ENCODE measurements at places on chromosomes 16 and 17.

GRCh38 chr17:59832883-59833379 is 59.8 kb downstream of the TUBD1 start:
- peak; percentile 60 for DNase-seq

GRCh38 chr16:78128913-78129312 is 29.5 kb downstream of the WWOX start:
- no peak for DNase-seq

GRCh38 chr17:75602644-75603043 is 15.0 kb downstream of the MYO15B start:
- no peak for DNase-seq

GRCh38 chr16:6905601-6906000 is 427.0 kb upstream of the RBFOX1 start:
- no peak for DNase-seq

DNA sequence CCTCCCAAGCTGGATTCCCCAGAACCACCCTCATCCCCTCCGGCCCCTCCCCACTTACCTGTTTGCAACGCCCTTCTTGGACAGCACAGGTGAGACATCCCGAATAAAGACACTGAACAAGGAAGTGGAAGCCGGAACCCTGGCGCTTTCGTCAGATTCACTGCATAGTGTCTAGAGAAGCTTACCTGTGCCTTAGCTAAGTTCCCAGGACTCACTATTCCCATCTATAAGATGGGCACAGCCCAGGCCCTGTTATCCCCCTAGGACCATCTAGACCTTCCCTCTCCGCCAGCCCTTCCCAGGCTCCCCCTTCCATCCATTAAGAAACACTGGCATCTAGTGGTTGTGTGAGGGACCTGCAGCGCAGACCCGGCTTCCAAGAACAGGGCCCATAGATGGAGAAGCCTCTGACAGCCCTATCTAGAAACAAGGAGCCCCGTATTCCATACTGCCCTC is 26.9 kb upstream of the RPL38 start:
- DNase-seq = peak; percentile 65

DNA sequence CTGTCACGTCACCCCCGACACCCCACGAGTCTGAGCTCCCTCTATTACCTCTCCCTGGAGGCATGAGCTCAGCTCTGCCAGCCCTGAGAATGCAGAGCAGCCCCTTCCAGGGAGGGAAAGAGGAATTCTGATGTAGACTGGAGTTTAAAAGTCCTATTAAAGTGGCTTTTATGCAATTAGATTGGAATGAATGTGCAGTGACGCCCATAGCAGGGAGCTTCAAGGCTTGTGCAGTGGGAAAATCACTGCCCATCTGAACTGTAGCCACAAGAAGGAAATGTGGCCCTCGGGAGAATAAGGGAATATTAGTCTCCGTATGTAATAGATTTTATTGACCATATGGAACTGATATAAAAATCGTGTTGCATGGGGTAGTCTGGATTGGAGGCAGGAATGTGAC is 66.9 kb downstream of the ZNF423 start:
- peak; percentile 81 for DNase-seq

GRCh38 chr16:64203126-64203525 is 918.7 kb downstream of the CDH11 start:
- DNase-seq = no peak

DNA sequence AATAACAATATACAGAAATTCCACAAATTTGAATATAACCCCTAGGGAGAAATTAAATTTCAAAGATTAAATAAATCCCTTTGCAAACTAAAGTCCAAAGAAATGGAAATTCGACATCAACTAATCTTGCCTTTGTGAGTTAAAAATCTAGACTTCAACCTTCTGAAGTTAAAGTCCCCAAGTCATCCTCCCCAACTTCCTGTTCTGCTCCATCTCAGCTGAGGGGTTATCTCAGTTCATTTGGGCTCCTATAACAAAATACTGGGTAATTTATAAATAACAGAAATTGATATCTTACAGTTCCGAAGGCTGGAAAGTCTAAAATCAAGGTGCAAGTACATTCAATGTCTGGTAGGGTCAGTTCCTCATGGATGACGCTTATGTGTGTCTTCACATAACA is 22.8 kb upstream of the KDM6B start:
- DNase-seq = no peak

GRCh38 chr17:62017912-62018311 is 47.2 kb downstream of the MED13 start:
- DNase-seq = peak; percentile 11

DNA sequence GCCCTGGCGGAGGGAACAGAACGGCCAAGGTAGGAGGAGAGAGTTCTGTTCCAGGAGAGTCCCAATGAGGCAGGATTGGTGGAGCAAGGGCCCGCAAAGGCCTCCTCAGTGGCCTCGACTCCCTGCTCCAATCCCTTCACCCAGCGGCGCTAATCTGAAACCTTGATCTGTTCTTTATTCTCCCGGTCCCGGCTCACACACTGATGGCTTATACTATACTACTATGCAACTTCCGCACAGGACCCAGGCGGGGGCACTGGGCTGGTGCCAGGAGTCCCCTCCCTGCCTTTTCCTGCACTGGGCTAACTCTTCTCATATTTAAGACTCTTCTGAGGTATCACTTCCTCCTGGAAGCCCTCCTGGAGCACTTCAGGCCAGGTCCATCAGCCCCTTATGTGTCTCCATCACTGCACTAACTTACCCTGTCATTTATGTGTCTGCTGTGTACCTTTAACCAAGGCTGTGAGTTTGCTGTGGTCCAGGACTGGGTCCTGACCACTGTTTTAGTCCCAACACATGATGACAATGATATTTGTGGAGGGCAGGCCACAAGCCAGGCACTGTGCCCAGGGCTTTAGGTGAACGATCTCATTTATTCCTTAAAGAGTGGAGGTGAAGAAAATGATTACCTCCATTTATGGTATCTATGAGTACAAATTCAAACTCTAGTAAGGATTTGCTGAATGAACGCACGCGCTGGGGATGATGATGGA is 6.8 kb downstream of the CCDC102A start:
- DNase-seq = no peak

DNA sequence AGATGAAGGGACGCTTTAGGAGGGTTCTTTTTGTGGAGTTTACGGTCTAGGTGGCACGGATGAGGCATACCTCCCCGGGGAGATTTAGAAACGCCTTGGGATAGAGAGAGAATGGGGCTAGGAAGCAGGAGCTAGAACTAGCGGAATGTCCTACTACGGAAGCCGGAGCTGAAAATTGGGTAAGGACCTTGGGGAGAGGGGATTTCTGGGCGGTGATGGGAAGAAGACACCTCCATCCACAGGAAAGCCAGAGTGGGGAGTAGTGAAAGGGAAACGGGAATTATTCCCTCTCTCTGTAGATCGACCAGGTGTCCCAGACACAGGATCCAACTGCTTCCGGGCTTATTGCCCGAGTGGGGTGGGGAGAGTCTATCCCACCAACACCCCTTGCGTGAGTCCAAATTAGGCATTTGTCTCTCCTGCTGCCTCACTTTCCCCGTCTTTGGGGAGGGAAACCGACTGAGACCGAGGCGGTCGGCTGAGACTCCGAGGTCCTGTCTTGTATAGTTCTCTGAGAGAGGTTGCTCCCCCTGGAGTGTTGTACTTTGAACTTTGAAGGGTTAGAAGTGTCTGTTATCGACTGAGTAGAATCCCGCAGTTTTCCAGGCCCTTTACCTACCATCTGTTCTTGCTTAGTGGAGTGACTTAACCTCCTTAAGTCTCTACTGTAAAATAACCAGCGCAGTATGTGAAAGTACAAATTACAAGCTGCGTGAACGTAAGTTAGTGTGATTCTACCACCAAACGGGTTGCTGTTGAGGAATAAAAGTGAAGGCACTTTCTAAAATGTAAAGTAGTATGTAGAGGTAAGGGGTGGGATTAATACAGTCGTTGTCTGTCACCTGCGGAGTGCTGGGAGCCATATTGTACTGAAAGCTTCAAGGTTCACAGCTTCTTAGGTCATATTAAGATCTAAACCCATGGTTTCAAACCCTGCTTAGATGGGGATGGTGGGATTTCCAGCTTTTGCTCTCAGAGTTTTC is 1.0 kb downstream of the RSPRY1 start:
- DNase-seq = no peak

DNA sequence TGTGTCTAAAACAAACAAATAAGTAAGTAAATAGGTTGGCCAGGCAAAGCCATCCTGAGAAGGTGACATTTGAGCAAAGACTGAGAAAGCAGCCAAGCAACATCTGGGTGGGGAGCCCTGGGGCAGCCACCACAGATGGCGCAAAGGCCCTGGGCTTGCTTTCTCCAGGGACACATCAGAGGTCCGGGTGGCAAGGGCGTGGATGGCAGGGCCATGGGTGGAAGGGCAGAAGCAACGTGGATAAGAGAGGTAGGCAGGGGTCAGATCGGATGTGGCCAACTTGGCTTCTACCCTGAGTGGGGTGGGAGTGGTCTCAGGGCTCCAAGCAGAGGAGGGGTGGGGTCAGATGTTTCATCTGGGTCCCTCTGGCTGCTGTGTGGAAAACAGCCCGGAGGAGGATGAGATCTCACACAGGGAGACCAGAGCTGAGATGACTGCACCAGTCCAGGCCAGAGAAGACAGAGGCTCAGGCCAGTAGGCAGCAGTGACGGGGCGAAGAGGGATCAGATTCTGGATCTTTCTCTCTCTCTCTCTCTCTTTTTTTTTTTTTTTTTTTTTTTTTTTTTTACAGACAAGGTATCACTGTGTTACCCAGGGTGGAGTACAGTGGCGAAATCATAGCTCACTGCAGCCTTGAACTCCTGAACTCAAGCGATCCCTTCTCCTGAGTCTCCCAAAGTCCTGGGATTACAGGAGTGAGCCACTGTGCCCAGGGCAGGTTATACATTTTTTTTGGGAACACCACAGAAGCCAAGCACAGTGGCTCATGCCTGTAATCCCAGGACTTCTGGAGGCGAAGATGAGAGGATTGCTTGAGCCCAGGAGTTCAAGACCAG is 6.1 kb upstream of the SPN start:
- DNase-seq = no peak

GRCh38 chr16:10367616-10368188 is 18.2 kb upstream of the ATF7IP2 start:
- DNase-seq = no peak

GRCh38 chr16:78589331-78589730 is 489.9 kb downstream of the WWOX start:
- DNase-seq = no peak

GRCh38 chr17:7483255-7484066 is 705 bp upstream of the POLR2A start:
- peak; percentile 95 for DNase-seq

DNA sequence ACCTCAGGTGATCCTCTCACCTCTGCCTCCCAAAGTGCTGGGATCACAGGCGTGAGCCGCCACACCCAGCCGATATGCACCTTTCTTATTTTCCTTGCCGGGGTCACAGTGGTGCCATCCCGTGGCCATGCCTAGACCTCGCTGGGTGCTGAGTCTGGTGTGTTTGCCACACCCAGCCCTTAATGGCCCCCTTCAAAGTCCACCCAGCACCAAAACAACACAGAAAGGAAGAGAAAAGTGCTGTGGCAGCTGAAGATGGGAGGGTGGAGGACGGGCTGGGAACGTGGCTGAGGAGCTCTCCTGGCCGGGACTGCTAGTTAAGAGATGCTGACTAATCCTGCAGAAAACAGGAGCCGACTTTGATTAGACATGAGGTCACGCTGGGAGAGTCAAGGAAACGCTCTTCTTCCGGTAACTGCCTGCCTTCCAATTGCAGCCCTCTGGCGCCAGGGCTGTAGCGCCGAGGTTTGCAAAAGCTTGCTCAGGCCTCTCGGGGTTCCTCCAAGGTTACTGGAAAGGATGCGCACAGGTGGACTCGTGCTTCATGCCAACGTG is 10.9 kb downstream of the SLC43A2 start:
- DNase-seq = peak; percentile 73

DNA sequence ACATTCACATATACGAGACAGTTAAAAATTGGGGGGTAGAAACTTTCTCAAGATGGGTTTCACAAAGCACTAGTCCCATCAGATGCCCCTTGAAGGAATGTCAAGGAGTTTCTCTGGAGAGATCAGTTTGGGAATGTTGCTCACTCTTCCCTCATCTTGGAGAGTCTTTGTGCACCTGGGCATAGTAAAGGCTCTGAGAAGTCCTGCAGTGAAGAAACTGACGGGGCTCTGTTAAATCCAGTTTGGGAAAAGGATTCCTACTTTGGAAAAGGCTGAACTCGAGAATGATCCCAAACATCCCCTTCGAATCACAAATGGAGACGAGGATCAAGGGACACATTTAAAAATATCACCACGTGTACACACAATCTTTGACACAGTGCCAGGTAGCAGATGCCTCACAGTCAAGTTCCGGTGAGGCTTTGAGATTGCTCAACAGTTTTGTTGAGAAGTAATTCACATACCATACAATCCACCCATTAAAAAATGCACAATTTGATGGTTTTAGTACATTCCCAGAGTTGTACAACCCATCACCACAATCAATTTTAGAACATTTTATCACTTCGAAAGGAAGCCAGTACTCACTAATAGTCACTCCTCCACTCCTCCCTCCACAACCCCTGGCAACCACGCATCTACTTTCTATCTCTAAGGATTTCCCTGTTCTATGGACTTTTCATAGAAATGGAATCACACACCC is 203.4 kb upstream of the FOXF1 start:
- peak; percentile 93 for DNase-seq

GRCh38 chr16:54031107-54031760 is 255.4 kb downstream of the IRX3 start:
- DNase-seq = no peak

DNA sequence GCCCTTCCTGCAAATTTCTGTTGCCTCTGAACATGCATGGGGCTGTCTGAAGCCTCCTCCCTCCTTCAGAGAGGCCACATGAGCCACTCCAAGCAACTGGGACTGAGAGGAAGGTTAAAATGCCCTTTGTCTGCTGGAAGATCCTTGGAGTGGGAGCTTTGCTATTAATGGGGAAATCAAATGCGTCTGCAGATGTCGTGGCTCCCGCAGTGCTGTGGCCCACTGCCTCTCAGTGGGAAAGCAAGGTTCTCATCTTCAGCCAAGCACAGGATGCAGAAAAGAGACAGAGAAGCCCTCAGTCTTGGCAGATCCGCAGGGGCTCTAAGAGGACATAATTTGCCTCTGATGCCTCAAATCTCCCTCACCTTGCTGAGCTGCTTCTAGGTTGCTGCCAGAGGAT is 34.8 kb downstream of the PEMT start:
- DNase-seq = no peak

- peak; percentile 39 for DNase-seq
These were observed at the start of gene NME4 for GRCh38 chr16:397135-397661. Gene NME4 (plus strand): TSS chr16:397199. CDS start chr16:397223, 24 bp downstream.

GRCh38 chr17:44187131-44187899 is 543 bp downstream of the TMUB2 start:
- DNase-seq = peak; percentile 30

DNA sequence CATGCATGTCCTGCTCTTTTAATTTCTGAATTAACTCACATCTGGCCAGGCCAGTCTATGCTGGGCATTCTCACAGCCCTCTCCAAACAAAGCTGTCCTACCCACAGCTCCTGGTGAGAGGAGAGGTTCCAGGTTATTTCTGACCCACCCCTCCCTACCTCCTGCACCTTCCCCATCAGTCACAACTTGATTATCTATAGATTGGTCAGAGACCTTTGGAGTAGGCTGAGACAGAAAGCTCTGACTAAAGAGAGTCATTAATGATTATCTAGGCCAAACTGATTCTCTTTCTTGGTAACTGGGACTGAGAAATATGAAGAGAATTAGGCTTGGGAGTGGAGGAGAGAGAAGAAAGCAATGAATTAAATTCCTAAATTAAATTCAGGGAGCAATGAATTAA is 1.4 kb upstream of the KRT222 start:
- no peak for DNase-seq
